GM23338 (cell line): ENCODE measurements at places on chromosomes 5 and 9. TPM values are rescaled to one million over a fixed set of nuclear protein-coding genes. Genes with fewer than 3 reads are reported as not detected.

- DNase-seq = no peak
Measured at GRCh38 chr9:111381006-111381405, 51.0 kb upstream of the OR2K2 start.

GRCh38 chr5:75235711-75236110 lies 967 bp downstream of the ANKRD31 start:
- DNase-seq = no peak

- DNase-seq = no peak
Measured at GRCh38 chr5:133196441-133197085, 144.8 kb downstream of the HSPA4 start.

- no peak for DNase-seq
Measured at GRCh38 chr5:180097163-180097894, 25.8 kb upstream of the RNF130 start.

Gene OR1Q1
- total RNA-seq = not detected in 2 replicates

GRCh38 chr5:37838152-37838932 lies 1.5 kb downstream of the GDNF start:
- peak; percentile 79 for DNase-seq

DNA sequence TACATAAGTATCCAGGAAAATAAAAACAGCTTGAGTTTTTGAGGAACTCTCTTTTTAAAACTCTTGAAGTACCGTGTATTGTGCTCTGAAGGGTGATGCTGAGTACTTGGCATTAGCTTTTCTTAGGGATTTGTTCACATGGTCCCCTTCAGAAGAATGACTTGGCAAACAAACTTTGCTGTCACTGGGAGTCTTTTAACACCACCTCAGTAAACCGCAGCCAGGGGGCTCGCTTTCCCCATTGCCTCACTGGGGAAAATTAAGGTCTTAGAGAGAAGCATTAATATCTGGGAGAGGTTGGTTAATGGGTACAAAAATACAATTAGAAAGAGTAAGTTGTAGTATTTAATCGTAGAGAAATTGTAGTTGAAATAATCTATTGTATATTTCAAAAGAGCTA lies 105.9 kb upstream of the DAP start:
- peak; percentile 65 for DNase-seq

DNA sequence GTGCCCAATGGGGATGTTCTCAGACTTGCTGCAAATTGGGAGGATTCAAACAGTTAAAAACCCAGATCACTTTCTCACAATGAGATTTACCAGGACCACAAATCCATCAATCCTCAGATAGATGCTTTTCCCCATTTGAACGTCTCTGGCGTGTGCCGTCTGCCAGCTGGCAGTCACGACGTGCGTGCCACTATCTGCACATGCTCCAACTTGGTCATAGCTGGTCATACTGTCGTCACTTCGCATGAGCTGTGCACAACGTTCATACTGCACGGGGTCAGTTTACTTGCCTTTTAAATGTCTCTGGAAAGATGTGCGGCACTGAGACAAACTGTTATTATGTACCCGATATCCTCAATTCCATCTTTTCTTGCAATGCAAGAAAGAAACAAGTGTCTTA lies 118.3 kb upstream of the RAPGEF1 start:
- no peak for DNase-seq

GRCh38 chr9:22068369-22068768 lies 59.3 kb upstream of the CDKN2B start:
- no peak for DNase-seq

Gene BTNL8
- 0.85 TPM in 1 of 2 replicates, not detected in the other for total RNA-seq

- DNase-seq = no peak
Measured at GRCh38 chr9:71213633-71214032, 92.2 kb upstream of the TRPM3 start.

GRCh38 chr5:13403351-13403750 lies 541.1 kb downstream of the DNAH5 start:
- DNase-seq = no peak

Gene NUTM2G
- 0.54 and 1.6 TPM in 2 replicates for total RNA-seq

GRCh38 chr9:27162045-27162444 lies 53.0 kb downstream of the TEK start:
- no peak for DNase-seq

DNA sequence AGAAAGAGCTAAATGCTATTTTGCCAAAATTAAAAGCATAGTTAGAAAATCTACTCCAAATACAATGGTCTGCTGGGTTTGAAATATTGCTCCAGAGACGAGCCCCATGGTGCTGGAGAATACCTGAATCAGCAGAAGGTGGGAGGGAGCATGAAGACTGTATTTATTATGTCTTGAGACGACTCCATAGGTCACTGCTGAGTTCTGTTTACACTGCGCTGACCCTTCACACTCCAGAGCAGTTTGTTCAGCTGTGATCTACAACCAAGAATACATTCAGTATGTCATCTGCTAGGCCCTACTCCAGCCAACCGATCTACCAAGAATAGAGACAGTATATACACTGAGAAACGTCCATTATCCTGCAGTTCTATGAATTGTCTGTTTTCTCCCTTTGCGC lies 150.5 kb downstream of the TLE1 start:
- no peak for DNase-seq

GRCh38 chr5:23977997-23978396 lies 470.6 kb downstream of the PRDM9 start:
- DNase-seq = peak; percentile 88

DNA sequence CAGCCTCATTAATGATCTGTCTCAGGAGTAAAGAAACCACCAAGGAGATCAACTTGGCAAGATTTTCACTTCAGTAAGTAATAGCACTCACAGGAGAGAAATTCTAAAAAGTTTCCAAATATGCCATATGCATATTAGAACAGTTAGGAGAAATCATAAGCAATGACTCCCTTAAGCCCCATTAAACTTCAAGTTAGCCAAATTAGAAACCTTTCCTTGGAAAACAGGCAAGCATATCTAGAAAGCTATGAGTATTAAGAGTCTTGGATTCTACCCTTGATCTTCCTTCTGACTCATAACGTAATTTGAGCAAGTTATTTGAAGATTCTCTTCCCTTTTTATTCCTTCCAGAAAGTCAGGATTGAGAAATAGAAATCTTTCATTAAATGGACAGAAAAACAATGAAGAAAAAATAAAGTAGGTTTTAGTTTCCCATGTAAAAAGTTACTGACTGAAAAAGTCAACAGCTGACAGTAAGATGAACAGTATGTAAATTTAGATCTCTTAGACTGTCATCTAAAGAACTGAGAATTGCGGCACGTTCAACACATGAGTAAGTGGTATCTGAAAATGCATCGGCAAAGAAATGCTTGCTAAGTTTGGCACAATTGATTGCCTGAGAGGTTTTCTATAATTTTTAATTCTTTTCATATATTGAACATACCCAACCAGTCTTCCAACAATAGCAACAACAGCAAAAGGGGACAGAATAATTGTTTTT lies 565.7 kb upstream of the FTMT start:
- DNase-seq = no peak

GRCh38 chr9:116160676-116161571 lies 7.3 kb downstream of the PAPPA start:
- DNase-seq = no peak

DNA sequence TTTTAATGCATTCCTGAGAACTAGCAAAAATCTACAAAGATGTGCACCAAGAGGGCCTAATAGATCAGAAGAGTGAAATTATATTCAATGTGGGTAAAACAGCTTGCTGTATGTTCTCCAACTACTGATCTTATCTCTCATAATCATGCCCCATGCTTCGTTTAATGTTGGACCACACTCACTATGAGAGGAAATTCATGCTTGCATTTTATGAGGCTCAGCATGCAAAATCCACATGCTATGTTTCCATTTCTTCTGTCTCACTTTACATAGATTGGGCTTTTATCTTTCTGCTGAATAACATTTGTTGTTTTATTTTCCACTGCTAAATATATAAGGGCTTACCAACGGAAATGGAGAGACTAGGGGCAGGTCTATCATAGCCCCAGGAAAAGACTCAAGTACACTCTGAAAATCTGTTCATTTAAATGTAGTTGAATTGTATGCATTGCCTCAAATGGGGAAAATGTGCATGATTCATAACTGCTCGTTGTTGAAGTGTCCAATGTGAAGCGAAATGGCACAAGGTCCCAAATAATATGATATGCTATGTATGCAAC lies 474.2 kb downstream of the EFNA5 start:
- DNase-seq = no peak

DNA sequence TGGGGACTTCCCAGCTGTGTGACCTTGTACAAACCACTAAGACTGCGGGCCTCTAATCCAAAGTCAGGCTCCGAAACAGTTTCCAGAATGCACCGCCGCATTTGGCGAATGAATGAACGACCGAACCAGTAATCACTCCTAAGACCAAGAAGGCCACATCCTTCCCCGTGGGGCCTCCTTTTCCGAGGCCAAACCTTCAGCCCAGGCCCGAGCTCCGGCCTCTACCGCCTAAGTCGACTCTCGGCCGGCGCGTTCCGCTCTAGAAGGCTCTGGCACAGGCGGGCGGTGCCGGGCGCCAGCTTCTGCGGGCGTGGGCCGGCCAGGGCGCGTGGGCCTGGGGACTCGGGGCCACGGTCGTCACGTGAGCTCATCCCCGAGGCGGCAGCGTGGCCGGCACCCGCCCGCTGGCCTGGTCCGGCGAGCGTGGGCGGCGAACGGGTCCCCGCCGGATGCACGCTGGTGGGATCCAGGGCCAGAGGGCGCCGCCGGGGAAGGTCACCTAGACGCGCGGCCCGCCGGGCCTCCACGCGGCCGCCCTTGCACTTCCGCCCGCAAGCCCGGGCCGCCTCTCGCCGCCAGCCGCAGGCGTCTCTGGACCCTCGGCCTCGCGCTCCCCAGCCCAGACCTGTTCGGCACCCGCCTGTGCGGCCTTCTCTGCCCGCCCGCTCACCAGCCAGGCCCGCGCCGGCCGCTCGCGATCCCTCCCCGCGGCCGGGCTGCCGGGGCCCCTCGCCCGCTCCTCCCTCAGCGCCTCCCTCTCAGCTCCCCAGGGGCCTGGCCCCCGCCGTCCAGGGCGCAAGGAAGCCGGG lies 754 bp downstream of the VDAC1 start:
- DNase-seq = peak; percentile 61

DNA sequence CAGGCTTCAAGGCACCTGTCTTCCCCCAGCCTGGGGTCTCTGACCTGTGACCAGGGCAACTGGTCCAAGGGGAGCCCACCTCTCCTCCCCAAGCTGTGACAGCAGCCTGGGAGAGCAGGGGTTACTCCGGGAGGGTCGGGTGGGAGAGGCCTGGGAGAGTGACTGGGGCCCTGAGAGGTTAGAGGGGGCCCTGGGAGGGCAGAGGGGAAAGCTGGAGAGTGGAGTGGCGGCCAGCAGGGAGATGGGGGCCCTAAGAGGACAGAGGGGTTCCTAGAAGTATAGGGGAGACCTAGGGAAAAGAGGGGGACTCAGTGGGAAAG lies 302 bp downstream of the LCN9 start:
- no peak for DNase-seq

GRCh38 chr5:81906086-81906485 lies 65.7 kb upstream of the ATG10 start:
- DNase-seq = no peak

GRCh38 chr9:80883826-80884579 lies 805.3 kb downstream of the TLE1 start:
- no peak for DNase-seq

Gene EGFLAM
- 0.50 and 1.9 TPM in 2 replicates for total RNA-seq

DNA sequence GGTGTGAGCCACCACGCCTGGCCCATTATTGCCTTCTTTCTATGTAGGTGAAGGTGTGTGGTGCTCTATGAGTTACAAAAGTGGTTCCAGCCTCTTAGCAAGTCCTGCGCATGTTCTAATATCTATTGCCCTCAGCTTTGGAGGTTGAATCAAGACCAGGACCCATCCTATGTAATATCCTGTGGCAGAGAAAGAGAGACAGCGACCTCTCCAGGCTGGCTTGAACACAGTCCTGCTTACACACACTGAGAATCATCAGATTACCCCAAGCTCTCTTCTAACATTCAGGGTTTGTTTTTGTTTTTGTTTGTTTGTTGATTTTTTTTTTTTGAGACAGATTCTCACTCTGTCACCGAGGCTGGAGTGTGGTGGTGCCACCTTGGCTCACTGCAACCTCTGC lies 94.7 kb upstream of the OSMR start:
- DNase-seq = peak; percentile 43

DNA sequence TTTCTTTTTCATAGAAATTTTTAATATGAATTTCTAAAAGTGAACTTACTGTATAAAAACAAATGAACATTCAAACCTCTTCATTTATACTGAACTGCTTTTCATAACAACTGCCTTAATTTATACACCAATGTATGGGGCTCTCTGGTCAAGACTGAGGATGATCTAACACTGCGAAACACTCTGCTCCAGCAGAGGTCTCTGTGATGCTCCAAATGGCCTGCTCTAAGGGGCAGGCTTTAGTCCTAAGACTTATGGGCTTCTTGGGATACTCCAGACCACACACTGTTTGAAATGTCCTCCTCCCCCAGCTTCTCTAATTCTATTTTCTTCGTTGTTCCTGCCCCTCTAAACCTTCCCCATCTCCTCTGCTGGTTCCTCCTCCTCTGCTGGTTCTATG lies 58.5 kb downstream of the LIFR start:
- DNase-seq = peak; percentile 15

Gene SYK
- 5.4 and 5.8 TPM in 2 replicates for total RNA-seq

- no peak for DNase-seq
Measured at GRCh38 chr5:126693806-126694205, 83.1 kb upstream of the LMNB1 start.

DNA sequence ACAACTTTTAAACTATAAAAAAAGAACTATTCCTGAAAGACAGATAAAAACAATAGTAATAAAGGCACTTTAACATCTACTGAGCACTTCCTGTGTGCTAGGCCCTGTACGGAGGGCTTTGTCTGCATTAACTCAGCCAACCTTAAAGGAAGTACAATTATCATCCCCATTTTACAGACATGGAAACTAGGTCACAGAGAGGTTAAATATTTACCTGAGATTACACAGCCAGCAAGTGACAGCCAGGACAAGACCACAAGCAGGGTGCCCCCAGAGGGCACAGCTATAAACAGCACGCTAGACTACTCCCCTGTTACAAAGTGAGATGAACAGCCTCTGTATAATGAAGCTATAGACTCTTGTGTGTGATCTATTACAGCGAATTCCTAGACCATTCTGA lies 25.5 kb downstream of the DDX31 start:
- DNase-seq = peak; percentile 37

DNA sequence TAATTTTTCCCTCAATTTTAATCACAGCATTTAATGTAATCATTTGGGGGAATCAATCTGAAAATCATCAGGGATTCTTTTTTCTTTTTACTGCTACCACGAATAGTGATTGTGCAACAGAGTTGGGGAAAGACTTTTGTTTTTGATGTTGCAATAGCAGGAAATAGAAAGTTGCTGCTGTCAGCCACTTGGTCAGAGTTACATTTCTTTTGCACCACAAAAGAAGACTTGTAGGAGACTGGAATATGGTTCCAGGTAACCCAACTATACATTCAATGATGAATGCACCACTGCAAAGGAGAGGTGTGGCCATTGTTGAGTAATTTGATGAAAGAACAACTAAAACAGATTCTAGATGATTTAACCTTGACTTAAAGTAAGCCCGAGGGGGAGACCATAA lies 46.3 kb upstream of the PALM2AKAP2 start:
- DNase-seq = peak; percentile 24
